Activated CD8-positive, alpha-beta T cell treated with anti-CD3 and anti-CD28 coated beads, Interleukin-2, amount 10 ng/mL, durations not matched to agents 7 days and 5 days (primary cell): ENCODE measurements at places on chromosomes 12 and 14. TPM values are rescaled to one million over a fixed set of nuclear protein-coding genes. Genes with fewer than 3 reads are reported as not detected.

DNA sequence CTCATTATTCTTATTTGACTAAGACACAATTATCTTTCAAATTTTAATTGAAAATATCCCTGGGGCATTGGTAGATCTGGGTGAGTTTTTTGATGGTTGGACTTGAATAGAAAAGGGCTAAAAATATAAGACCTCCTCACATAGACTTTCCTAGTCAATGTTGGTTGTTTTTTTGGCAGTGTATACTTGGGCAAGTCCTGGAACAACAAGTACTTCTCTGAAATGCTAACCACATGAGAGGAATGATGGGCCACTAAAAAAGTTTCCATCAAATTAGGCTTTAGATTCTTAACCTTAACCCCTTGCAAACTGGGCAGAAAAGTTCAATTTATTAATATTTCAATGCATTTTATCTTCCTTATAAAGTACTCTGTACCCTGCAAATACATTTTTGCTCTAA lies 97.6 kb downstream of the FGD4 start:
- DNase-seq: no peak

DNA sequence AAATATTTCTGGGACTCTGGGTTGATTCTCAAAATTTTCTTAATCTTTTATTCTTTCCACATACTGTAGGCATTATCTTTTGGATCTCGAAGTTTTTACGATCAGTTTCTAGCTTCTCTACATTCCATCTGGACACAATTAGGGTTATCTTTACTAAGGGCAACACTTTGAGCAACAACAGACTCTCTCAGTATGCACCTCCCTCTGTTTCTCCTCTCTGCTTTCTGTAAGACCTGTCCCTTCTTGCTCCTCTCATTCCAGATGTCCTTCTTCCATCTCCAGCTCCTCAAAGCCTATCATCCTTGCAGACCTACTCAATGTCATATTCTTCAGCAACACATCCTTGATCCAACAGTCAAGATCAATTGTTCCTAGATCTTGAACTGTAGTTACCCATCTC lies 457.0 kb downstream of the SLC6A15 start:
- no peak for DNase-seq

DNA sequence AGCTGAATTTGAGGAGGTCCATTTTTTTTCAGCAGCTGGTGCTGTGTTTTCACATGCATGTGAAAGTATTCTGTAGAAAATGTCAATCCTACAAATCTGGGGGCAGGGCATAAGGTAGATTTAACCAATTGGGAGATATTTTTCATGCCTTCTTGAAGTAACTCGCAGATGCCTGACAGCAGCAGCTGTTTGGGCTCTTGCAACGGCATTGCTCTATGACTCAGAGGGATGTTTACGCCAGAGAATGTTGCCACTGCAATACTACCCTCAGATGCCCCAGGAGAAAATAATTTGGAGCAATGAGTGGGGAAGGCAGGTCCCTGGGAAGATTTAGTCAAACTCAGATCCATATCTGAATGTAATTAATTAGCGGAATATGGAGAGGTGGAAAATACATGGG lies 42.5 kb upstream of the MYBPC1 start:
- no peak for DNase-seq

- DNase-seq: peak; percentile 72
These were observed 8.9 kb downstream of the ANG start for GRCh38 chr14:20697273-20698017.

- DNase-seq: no peak
These were observed 211.0 kb upstream of the NUDT4 start for GRCh38 chr12:93166541-93167307.

DNA sequence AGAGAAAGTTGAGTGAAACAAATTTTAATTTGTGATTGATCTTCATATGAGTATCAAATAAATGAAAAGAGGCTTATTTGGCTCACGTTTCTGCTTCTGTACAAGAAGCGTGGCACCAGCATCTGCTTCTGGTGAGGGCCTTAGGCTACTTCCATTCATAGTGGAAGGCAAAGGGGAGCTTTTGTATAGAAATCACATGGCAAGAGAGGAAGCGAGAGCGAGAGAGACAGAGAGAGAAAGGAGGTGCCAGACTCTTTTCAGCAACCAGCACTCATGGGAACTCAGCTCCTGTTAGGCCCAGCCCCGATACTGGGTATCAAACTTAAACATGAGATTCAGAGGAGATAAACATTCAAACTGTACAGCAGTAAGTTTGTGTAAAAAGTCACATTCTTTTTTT lies 121.4 kb downstream of the SYNE2 start:
- no peak for DNase-seq

The LTBR gene
- total RNA-seq: not detected

The GPD1 gene
- total RNA-seq: 0.23 TPM

The CLEC4C gene
- not detected for total RNA-seq

The CD63 gene
- total RNA-seq: 206 TPM
